NCI-H1092 treated with DMSO at 0.1 percent for 48 hours (cell line): ENCODE measurements at places on chromosomes 6 and 20.

GRCh38 chr6:107355659-107356058 lies 103.7 kb downstream of the PDSS2 start:
- DNase-seq: no peak

DNA sequence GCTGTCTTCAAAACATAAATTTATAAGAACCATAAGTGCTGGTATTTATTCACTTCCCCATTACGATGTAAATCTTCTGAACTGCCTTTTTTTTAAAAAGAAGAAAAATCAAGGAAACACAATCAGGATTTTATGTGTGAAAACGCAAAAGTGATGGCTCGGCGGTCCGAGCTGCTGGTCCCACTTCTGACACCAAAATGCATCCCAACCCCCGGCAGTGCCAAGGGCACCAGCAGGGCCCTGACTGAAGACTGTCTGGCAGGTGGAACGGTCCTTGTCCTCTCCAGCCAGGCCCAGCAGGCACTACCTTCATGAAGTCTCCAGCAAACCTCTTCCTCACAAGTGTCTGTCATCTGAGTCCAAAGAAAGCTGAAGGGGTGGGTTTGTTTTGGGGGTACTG lies 41.2 kb downstream of the TBC1D7 start:
- DNase-seq: no peak

GRCh38 chr20:24917797-24918578 lies 31.1 kb upstream of the CST7 start:
- peak; percentile 40 for DNase-seq

GRCh38 chr6:135053406-135053805 lies 1.2 kb downstream of the HBS1L start:
- DNase-seq: no peak

DNA sequence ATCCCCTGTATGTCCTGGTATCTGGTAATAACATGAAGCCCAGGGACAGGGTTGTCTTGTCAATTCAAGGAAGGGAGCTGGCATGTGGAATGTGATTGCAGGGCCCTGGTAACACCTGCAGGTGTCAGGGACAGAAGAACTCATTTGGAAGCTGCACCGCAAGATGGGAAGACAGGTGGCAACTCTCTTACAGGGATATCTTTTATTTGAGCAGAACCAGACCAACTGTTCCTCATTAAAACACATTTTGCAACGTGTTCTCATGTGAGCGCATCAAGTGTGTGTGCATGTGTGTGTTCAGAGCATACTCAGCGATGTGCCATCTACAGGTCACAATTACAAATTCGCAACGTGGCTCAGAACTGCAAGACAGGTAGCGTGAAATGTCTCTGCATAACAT lies 370.9 kb upstream of the SOX4 start:
- no peak for DNase-seq

GRCh38 chr6:36467625-36468024 lies 24.8 kb downstream of the KCTD20 start:
- DNase-seq: no peak

DNA sequence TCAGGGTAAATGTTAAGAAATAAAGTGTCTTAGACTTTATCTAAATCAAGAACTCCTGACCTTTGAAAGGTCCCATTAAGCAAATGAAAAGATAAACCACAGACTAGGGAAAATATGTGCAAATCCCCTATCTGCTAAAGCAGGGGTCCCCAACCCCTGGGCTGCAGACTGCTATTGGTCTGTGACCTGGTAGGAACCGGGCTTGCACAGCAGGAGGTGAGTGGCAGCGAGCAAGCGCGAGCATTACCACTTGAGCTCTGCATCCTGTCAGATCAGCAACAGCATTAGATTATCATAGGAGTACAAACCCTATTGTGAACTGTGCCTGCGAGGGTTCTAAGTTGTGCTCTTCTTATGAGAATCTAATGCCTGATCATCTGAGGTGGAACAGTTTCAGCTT lies 42.4 kb downstream of the LCA5 start:
- DNase-seq: no peak
